ENCODE measurements at places on chromosomes 16 and 17.

GRCh38 chr16:56999409-57000270, 10.3 kb downstream of the NLRC5 start:
- no peak for DNase-seq

- no peak for DNase-seq
These were observed 6.5 kb upstream of the BAIAP2 start for GRCh38 chr17:81028506-81028858.

- DNase-seq, result no peak
These were observed 86.7 kb downstream of the CLEC16A start for GRCh38 chr16:11030990-11031510.

- no peak for DNase-seq
These were observed 35.0 kb upstream of the ETV4 start for GRCh38 chr17:43581130-43581529.

DNA sequence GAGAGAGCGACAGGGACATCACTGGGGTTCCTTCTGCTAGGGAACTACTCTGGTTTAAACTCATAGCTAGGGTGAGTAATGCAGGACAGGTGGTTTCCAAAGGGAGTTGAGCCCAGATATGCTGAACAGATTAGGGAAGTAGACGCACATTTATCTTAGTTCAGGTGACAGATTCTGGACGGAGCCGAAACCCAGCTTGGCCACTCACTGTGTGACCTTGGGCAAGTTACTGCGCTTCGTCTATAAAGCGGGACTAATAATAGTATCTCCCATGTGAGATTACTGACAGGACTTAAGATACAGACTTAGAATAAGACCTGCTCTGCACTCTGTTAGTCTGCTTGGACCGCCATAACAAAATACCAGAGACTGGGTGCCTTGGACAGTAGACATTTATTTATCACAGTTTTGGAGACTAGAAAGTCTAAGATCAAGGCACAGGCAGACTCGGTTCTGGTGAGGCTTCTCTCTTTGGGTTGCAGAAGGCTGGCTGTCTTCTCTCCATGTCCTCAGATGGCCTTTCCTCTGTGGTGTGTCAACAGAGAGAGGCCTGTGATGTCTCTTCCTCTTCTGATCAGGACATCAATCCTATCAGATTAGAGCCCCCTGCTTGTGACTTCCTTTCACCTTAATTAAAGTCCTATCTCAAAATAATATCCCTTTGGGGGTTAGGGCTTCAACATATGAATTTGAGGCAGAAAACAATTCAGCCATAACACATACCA, 12.1 kb downstream of the SCNN1G start:
- DNase-seq, result no peak

DNA sequence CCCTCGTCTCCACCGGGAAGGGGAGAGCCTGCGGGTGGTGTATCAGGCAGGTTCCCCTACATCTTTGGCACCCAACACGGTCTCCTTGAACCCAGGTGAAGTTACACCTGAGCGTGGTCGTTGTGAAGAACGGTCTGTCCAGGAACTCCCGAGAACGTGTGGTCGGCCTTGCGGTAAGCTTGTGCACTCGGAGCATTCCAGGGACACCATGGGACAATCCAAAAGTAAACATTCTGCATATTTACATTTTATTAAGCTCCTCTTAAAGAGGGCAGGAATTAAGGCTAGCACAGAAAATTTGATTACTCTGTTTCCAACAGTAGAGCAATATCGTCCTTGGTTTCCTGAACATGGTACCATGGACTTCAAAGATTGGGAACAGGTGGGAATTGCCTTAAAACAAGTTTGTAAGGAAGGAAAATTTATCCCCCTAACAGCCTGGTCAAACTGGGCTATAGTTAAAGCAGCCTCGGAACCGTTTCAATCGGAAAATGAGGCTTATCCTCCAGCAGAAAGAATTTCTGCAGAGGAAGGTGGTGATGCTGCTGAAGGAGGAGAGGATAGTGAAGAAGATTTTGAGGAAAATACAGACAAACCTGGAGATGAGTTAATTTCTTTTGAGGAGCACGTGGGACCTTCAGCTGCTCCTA, 18.2 kb downstream of the ALOX15B start:
- DNase-seq, result no peak

DNA sequence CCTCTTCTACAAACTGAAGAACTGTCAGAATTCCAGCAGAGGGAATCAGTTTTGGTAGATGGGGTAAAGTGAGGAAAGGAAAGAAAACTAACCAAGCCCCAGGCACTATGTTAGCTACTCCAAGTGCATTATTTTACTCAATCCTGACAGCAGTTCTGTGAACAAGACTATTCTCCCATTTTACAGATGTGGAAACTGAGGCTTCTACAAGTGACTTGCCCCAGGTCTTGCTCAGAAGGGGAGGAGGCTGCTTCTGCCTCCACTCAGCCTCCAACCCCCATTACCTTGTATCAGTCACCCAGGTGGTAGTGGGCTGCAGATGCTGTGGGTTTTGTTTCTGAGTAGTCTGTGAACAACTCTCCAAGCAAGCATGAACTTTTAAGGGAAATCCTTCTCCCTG, 315.2 kb upstream of the MAF start:
- no peak for DNase-seq

GRCh38 chr17:20213449-20213848, 204.3 kb downstream of the SPECC1 start:
- DNase-seq, result no peak

GRCh38 chr16:67549936-67550335, 12.4 kb upstream of the CTCF start:
- DNase-seq, result peak; percentile 59

DNA sequence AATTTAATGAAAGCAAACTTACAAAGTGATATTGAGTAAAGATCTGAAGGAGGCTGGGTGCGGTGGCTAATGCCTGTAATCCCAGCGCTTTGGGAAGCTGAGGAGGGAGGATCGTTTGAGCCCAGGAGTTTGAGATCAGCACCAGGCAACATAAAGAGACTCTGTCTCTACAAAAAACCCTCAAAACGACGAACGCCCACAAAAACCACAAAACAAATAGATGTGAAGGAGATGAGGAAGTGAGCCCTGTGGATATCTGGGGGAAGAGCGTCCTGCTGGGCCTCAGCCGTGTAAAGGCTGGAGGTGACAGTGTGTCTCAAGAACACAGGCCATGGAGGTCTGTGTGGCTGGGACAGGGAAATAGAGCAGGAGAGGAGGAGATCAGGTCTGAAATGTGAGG, 68.8 kb downstream of the ITFG1 start:
- peak; percentile 58 for DNase-seq

- DNase-seq, result no peak
These were observed 306.7 kb upstream of the XYLT1 start for GRCh38 chr16:17777408-17777863.

- no peak for DNase-seq
These were observed 18.2 kb downstream of the DHX38 start for GRCh38 chr16:72111657-72112451.

GRCh38 chr17:50166518-50167181, 845 bp downstream of the SGCA start:
- no peak for DNase-seq

DNA sequence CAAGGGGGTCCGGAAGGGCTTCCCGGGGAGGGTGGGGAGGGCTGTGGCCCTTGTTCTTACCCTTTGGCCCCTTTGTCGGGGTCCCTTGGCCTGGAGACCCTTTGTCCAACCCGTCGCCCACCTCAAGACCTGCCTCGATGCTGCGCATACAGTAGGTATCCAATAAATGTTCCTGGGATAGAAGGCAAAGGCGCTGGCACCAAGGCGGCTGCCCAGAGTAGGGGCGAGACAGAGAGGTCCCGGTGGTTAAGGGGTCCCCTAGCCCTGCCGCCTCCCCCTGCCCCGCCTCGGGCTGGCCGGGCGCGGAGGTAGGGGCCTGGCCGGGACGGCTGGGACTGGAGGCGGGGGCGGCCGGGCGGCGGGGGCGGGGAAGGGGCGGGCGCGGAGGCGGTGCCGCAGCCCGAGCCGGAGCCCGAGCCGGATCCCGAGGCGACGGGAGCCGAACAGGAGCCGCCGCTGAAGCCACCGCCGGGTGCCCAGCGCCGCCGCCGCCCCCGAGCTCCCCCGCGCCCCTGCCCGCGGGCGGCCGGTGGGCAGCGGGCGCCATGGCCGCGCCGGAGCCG, at the start of gene NHERF2:
NHERF2 (plus strand) TSS at position 442 of the 563 bp plus-strand sequence; CDS start at position 546, 104 bp downstream.
- DNase-seq, result peak; percentile 61

GRCh38 chr17:34000639-34001038, 254.4 kb upstream of the CCL2 start:
- DNase-seq, result no peak

DNA sequence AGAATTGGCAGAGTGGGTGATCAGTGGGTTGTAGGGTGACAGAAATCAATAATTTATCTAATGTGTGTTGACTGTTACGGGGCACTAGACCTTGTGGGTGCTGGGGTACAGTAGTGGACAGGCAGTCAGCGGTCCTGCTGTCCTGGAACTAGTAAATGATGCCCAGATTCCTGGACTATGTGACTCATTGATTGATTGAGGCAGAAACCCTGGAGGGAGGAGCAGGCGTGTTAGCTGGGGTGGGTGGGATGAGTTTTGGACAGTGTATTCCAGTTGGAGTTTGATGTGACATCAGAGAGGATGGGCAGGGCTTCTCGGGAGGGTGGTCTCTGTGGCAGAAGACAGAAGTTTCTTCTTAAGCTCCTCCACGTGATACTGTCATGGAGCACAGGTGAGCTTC, 24.4 kb downstream of the PRMT7 start:
- DNase-seq, result no peak

DNA sequence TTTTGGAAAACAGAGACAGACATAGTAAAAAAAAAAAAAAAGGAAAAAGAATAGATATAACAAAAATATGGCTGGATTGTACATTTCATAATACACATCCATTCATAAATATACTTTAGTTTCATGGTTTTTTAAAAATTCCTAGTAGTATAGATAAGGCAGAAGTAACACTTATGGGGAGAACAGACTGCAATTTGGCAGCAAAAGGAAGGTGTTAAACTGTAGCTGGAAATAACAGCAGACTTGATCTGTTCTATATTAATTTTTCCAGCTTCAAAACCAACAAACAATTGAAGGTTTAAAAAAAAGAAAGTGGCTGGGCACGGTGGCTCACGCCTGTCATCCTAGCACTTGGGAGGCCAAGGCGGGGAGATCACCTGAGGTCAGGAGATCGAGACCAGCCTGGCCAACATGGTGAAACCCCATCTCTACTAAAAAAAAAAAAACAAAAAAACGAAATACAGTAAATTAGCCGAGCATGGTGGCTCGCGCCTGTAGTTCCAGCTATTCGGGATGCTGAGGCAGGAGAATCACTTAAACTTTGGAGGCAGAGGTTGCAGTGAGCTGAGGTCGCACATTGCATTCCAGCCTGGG, 191.8 kb downstream of the SPECC1 start:
- no peak for DNase-seq

DNA sequence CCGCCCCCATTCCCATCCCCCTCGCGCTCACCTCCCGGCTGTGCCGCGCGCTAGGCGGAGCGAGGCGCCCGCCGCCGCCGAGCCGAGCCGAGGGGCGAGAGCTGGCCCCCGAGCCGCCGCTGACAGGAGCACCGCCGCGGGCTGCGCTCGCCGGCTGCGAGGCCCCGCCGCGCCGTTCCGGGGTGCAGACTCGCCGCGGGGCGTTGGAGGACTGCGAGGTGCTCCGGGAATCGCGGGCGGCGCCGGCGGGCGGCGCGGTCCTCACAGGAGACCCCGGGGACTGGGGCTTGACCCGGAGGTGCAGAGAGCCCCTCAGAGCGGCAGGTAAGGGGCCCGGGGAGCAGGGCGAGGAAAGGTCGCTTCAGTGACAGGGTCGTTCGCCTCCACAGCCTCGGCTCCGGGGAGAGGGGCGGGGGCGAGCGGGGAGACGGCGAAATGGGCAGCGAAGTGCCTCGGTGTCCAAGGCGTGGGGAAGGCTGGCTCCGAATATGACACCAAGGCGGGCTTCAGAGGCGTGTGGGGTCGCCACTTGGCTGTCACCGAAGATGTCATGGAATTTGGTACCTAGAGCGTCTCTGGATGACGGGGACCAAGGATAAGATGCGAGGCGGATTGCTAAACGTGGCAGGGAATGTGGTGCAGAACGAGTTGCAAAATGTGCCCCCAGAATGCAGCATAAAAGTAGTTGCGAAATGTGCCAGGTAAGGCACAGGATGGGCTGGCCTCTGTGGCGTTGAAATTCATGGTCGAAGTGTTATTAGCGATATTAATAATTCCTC, 580 bp downstream of the TANC2 start:
- DNase-seq, result no peak

DNA sequence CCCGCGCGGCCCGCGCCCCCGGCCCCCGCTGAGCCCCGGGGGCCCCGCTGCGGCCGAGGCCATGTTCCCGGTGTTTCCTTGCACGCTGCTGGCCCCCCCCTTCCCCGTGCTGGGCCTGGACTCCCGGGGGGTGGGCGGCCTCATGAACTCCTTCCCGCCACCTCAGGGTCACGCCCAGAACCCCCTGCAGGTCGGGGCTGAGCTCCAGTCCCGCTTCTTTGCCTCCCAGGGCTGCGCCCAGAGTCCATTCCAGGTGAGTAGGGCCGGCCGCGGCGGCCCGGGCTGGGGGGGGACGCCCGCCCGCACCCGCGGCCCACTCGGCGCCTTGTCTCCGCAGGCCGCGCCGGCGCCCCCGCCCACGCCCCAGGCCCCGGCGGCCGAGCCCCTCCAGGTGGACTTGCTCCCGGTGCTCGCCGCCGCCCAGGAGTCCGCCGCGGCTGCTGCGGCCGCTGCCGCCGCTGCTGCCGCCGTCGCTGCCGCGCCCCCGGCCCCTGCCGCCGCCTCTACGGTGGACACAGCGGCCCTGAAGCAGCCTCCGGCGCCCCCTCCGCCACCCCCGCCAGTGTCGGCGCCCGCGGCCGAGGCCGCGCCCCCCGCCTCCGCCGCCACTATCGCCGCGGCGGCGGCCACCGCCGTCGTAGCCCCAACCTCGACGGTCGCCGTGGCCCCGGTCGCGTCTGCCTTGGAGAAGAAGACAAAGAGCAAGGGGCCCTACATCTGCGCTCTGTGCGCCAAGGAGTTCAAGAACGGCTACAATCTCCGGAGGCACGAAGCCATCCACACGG, 504 bp downstream of the MAZ start:
- DNase-seq, result peak; percentile 82

DNA sequence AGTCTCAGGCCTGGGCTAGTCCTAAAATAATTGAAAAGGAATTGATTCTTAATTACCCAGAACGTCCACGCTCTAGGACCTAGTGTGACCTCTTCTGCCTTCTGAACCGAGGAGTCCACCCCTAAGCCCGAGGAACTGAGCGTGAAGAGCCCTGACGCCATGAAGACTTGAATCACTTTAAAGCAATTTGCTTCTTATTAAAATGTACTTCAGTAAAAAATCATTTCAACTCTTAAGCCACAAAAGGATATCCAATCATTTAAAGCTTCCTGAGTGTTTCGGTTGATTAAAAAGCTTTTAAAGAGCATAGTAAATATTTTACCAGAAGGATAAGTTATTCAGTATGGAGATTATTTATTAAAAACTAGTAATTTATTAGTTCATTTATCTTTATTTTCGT, 11.6 kb downstream of the HSBP1 start:
- DNase-seq, result no peak
